ENCODE measurements at places on chromosomes 16 and 17. TPM values are rescaled to one million over a fixed set of nuclear protein-coding genes. Genes with fewer than 3 reads are reported as not detected.
A peak's percentile ranks its signal among the peaks of the same experiment; 100 is the strongest.

- H3K4me3 ChIP-seq: peak within 1 kb of the TSS; percentile 79
- H3K4me1 ChIP-seq: no peaks in the 10 kb centered on the region
- peaks cover 2% of the 10 kb centered on the region for H3K36me3 ChIP-seq
- H3K27ac ChIP-seq: peak within 1 kb of the TSS; percentile 97
- H3K27me3 ChIP-seq: no peaks in the 10 kb centered on the region
- DNase-seq: no peak
Observed at GRCh38 chr17:80035687-80035936, at the start of gene TBC1D16. TSS of gene TBC1D16 (minus strand) at chr17:80035872. CDS start at chr17:80013547, 22,325 bp downstream.

DNA sequence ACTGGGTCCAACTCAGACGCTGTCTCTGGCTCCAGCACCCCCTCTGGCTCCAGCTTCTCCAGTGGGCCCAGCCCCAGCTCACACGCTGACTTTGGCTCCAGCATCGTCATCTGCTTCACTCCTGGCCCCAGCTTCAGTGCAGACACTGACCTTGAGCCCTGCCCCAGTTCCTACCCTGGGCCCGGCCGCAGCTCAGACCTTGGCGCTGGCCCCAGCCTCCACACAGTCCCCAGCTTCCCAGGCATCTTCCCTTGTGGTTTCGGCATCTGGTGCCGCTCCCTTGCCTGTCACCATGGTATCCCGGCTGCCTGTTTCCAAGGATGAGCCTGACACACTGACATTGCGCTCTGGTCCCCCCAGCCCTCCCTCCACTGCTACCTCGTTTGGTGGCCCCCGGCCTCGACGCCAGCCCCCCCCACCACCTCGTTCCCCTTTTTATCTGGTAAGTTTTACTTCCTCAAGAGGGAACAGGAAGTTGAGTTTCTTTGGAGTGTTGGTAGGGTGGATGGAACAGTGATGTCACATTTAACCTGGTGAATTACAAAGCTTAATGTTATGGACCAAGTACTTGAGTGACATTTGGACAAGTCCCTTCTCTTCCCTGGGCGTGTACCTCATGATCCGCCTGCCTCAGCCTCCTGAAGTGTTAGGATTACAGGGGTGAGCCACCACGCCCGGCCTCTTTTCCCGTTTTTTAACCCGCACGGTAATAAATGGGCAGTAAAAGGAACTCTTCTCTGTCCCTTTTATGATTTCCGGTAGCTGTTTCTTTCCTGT is 23.4 kb upstream of the PHKG2 start:
- no peaks in the 10 kb centered on the region for H3K4me1 ChIP-seq
- peaks cover 70% of the 10 kb centered on the region for H3K36me3 ChIP-seq
- no peak overlapping the region for H3K4me3 ChIP-seq
- DNase-seq: no peak
- H3K27me3 ChIP-seq: no peaks in the 10 kb centered on the region

GRCh38 chr17:64209983-64210382 is 53.1 kb downstream of the TEX2 start:
- peaks cover 8% of the 10 kb centered on the region for H3K36me3 ChIP-seq
- no peak overlapping the region for H3K4me3 ChIP-seq
- DNase-seq: no peak
- no peak overlapping the region for H3K27ac ChIP-seq

DNA sequence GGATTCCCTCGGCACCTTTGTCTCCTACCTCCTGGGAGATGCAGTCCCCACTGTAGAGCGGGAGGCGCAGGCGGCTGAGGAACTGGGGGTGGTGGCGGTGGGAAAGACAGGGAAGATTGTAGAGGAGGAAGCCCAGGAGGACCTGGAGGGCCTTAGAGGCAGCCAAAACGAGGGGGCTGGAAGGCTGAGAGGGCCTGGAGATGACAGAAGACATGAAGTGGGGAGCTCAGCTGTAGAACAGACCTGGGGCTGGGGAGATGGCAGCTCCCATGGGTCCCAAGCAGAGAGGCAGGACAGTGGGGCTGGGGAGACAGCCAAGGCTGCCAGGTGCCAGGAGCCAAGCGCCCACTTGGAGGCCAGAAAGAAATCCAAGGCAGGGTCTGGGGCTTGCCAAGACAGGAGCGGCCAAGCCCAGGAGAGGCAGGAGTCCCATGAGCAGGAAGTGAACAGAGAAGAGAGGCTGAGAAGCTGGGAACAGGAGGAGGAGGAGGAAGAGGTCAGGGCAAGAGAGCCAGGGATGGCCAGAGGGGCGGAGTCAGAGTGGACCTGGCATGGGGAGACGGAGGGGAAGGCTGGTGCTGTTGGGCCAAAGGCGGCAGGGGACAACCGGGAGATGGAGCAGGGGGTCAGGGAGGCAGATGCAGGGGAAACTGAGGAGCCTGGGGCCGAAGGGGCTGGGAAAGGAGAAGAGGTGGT is 803 bp downstream of the APOBR start:
- no peak overlapping the region for H3K27ac ChIP-seq
- H3K36me3 ChIP-seq: no peaks in the 10 kb centered on the region
- no peak for DNase-seq
- H3K4me1 ChIP-seq: no peaks in the 10 kb centered on the region
- no peak overlapping the region for H3K4me3 ChIP-seq
- H3K27me3 ChIP-seq: peaks cover 16% of the 10 kb centered on the region

DNA sequence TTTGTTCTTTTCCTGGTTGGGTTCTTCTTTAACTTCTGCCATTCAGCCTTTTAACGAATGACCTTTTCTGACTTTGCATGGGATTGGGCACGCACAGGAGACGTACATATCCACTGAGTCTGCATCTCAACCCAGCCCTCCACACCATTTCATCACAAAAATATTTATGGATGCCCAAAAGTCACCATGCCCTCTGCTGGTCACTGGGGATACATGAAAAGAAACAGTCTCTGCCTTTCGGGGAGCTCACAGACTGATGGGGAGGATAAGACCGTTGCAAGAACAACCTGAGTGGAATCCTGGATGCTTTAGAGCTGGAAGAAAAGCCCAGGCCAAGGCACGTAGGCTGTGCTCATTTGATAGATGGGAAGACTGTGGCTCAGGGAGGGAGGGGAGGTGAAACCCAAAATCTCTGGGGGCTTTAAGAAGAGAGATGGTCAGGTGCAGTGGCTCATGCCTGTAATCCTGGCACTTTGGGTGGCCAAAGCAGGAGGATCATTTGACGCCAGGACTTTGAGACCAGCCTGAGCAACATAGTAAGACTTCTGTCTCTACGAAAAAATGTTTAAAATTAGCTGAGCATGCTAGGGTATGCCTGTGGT is 7.9 kb upstream of the MT2A start:
- H3K4me1 ChIP-seq: no peaks in the 10 kb centered on the region
- H3K27ac ChIP-seq: no peak overlapping the region
- H3K36me3 ChIP-seq: no peaks in the 10 kb centered on the region
- peak; percentile 66 for DNase-seq

- peaks cover 27% of the 10 kb centered on the region for H3K27me3 ChIP-seq
- no peak overlapping the region for H3K4me3 ChIP-seq
- H3K4me1 ChIP-seq: no peaks in the 10 kb centered on the region
- no peaks in the 10 kb centered on the region for H3K36me3 ChIP-seq
Observed at GRCh38 chr17:81315129-81315884, 20.2 kb upstream of the SLC38A10 start.

- no peaks in the 10 kb centered on the region for H3K27me3 ChIP-seq
- H3K4me1 ChIP-seq: no peaks in the 10 kb centered on the region
- H3K4me3 ChIP-seq: no peak overlapping the region
- no peak for DNase-seq
- H3K36me3 ChIP-seq: no peaks in the 10 kb centered on the region
- no peak overlapping the region for H3K27ac ChIP-seq
Observed at GRCh38 chr17:56505154-56505756, 88.2 kb upstream of the NOG start.

GRCh38 chr16:72569677-72570076 is 397.7 kb upstream of the PMFBP1 start:
- no peaks in the 10 kb centered on the region for H3K27me3 ChIP-seq
- H3K36me3 ChIP-seq: no peaks in the 10 kb centered on the region
- no peak overlapping the region for H3K27ac ChIP-seq
- no peak overlapping the region for H3K4me3 ChIP-seq
- no peak for DNase-seq

- peak overlapping the region; percentile 10 for H3K4me3 ChIP-seq
- H3K36me3 ChIP-seq: no peaks in the 10 kb centered on the region
- H3K27me3 ChIP-seq: peaks cover 6% of the 10 kb centered on the region
- H3K4me1 ChIP-seq: peaks cover 12% of the 10 kb centered on the region
- no peak for DNase-seq
Observed at GRCh38 chr16:1152123-1152638, 725 bp upstream of the CACNA1H start.

- H3K4me3 ChIP-seq: no peak overlapping the region
- no peaks in the 10 kb centered on the region for H3K4me1 ChIP-seq
- no peaks in the 10 kb centered on the region for H3K27me3 ChIP-seq
- H3K27ac ChIP-seq: no peak overlapping the region
- DNase-seq: no peak
Observed at GRCh38 chr16:54655121-54655590, 275.5 kb upstream of the IRX5 start.

GRCh38 chr17:20073055-20073979 is 64.2 kb downstream of the SPECC1 start:
- H3K4me1 ChIP-seq: no peaks in the 10 kb centered on the region
- no peaks in the 10 kb centered on the region for H3K36me3 ChIP-seq
- H3K27ac ChIP-seq: no peak overlapping the region
- H3K4me3 ChIP-seq: no peak overlapping the region

DNA sequence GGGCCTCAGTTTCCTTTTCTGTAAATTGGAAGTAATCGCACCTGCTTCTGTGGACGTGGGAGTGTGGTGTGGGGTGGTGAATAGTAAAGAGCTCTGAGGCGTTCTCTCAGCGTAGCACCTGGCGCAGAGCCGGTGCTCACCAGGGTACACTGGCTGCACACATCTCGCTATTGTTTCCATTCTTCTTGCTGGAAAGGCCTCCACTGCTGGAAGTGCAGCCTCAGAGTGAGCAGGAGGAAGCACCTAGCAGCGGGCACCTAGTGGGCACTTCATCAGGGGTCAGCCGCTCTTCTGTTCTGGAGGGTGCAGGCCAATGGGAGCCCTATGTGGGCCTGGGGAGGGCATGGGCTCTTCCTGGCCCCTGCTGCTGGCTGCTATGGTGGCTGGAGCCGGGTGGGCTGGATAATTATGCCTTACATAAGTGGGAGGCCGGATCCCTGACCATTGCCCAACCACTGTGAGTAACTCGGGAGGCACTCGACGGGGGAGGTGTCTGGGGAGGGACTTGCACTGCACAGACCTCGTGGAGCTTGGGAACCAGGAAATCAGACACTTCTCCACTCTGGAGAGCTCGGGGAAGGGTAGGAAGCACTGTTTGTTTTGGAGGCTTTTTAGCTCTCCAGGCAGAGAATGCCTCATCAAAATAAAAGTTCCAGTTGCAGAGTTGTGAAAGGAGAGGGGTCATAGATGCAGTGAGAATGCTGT is 1.7 kb downstream of the MAP2K3 start:
- H3K4me3 ChIP-seq: peak overlapping the region; percentile 84
- H3K27ac ChIP-seq: peak overlapping the region; percentile 83
- H3K4me1 ChIP-seq: peaks cover 52% of the 10 kb centered on the region

DNA sequence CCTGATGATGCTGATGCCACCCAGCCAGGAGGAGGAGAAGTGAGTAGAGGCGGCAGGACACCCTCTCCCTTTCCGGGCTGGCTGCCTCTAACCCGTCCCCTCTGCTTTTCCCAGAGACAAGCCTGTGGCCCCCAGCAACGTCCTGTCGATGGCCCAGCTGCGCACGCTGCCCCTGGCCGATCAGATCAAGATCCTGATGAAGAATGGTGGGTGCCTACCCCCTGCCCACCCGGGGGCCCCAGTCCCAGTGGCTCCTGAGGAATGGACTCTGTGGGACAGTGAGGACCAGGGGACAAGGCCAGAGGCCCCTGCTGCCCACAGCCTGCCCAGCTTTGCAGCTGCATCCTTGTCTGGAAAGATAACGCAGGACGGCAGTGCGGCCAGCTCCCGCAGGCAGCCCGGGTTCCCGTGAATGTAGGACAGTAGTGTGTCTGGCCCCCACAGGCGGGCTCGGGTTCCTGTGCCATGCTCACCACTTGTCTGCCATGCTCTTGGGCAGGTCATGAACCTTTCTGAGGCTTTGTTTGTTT is 19.9 kb downstream of the POLR3E start:
- H3K4me3 ChIP-seq: no peak overlapping the region
- H3K36me3 ChIP-seq: peaks cover 48% of the 10 kb centered on the region
- no peak overlapping the region for H3K27ac ChIP-seq

DNA sequence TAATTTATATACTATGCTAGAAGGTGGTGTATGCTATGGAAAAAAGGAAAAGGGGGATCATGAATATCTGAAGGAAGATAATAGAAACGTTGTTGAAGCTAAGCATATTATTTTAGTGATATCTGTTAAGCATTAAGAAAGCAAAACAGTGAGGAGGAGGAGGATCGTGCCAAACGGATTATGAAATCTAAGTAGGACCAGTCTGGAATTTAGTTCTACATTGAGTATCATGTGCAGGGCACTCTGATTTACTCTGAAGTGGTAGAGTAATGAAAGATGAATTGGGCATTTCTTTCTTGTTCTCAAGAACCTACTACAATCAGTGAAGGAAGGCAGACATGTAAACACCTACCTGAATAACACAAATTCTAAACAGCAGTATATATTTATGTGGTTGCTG is 195.3 kb downstream of the CYB561 start:
- DNase-seq: no peak
- no peak overlapping the region for H3K4me3 ChIP-seq
- no peaks in the 10 kb centered on the region for H3K27me3 ChIP-seq
- no peaks in the 10 kb centered on the region for H3K4me1 ChIP-seq
- H3K27ac ChIP-seq: no peak overlapping the region

DNA sequence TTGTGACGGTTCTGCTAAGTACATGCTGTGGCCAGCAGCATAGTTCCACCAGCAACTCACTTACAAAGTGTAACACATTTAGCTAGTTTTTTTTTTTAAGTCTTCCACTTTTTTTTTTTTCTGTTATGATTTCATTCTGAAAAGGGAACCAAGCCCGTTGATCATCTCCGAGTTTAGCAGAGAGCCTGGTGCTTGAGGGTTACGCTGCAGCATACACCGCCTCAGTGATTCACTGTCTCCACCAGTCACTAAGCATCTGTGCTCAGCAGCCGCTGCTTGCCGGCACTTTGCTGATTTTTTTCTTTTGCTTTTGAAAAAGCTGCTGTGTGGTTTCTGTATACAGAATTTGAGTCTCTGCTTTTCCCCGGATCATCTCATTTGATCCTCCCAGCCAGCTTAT is 194.5 kb upstream of the CDH13 start:
- H3K27me3 ChIP-seq: peaks cover 2% of the 10 kb centered on the region
- H3K27ac ChIP-seq: no peak overlapping the region
- no peak for DNase-seq
- no peaks in the 10 kb centered on the region for H3K36me3 ChIP-seq
- H3K4me1 ChIP-seq: no peaks in the 10 kb centered on the region
- H3K4me3 ChIP-seq: no peak overlapping the region

Gene ASPA
- polyA plus RNA-seq: not detected

Gene C17orf67
- polyA plus RNA-seq: 1.1 TPM

Gene APRT
- 209 TPM for polyA plus RNA-seq

Gene MYH13
- not detected for polyA plus RNA-seq

Gene G6PC1
- not detected for polyA plus RNA-seq
